ENCODE measurements at places on chromosomes 1 and 21.

GRCh38 chr1:63987628-63988024 lies 213.8 kb downstream of the ROR1 start:
- DNase-seq: no peak

DNA sequence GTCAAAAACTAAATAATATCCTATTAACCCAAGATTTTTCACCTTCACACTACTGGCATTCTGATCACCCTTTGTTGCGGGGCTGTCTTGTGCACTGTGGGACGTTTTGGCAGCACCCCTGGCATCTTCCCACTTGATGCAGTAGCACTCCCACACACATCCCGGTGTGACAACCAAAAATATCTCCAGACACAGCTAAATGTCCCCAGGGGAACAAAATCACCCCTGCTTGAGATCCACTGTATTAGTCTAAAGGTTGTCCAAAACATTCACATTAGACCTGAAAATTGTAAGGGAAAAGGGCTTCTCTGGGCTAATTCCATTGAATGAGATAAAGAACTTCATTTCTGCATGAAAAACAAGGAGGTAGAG lies 37.8 kb downstream of the PLEKHO1 start:
- no peak for DNase-seq

- no peak for DNase-seq
These were observed 30.6 kb downstream of the RABIF start for GRCh38 chr1:202858331-202858730.

DNA sequence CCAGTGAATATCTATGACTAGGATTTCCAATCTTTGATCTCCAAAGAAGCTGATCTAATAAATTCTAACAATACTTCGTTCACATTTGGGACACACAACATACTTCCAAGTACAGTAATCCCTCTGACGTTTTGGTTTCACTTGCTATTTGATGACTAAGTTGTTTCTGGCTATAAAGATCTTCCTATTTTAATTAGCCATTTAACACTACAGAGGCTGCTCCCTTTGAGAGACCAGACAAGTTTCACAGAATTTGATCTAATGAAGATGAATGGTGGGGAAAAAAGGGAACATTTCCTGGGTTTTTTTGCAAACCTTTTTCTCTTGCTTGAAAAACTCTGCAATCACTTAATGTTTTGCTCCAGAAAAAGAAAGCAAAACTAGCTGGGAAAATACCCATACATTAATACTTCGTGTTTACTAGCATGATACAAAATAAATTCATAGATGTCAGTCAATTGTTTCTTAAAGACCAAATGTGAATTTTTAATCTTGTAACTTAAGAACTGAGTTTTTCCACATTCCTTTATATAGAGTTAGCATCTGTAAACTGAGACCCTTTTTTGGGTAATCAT lies 28.0 kb upstream of the GLIS1 start:
- no peak for DNase-seq

DNA sequence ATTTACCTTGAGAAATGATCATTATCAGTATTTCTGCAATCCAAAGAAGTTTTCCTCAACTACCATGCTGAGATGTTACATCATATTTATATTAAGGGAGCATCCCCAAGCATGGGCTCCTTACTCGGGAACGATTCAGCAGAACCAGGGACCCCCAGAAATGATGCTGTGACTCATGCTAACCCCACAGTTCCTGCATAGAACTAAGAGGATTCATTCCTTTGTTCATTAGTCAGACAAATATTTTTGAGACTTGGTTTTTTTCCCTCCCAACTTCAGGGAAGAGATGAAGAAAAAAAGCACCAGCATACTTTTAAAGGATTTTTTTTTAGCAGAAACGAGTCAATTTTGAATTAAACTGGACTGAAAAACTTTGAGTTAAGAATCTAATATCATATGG lies 49.2 kb upstream of the COL24A1 start:
- DNase-seq: no peak

All from head of caudate nucleus (tissue), 42 donors.